ENCODE measurements at places on chromosomes 5 and 9. TPM values are rescaled to one million over a fixed set of nuclear protein-coding genes. Genes with fewer than 3 reads are reported as not detected.

Gene OR1Q1
- not detected for total RNA-seq

Gene ARL14EPL
- not detected for total RNA-seq

Gene TERT
- not detected for total RNA-seq

Gene MACIR
- 0.53 TPM for total RNA-seq

Gene SLC25A48
- not detected for total RNA-seq

Gene SLC4A9
- total RNA-seq = not detected

Gene ADGRV1
- total RNA-seq = 6.9 TPM

Gene CACFD1
- total RNA-seq = 24.8 TPM

Gene ACOT12
- not detected for total RNA-seq

Gene LHX3
- not detected for total RNA-seq

Gene GADD45G
- total RNA-seq = 4.6 TPM

Gene CCDC171
- 1.7 TPM for total RNA-seq

Gene SLC34A3
- not detected for total RNA-seq

Gene ROR2
- 0.32 TPM for total RNA-seq

Gene LEAP2
- total RNA-seq = 0.21 TPM

Gene CCL27
- total RNA-seq = 9.3 TPM

Gene POLE3
- total RNA-seq = 17.5 TPM

Gene PCDH12
- 7.2 TPM for total RNA-seq

Gene SARDH
- total RNA-seq = 1.3 TPM

Gene GRM6
- total RNA-seq = not detected
